Astrocyte of the spinal cord (primary cell): ENCODE measurements at places on chromosomes 2 and 18.

- no peak for DNase-seq
Observed at GRCh38 chr2:174340400-174341292, 5.9 kb downstream of the SP9 start.

DNA sequence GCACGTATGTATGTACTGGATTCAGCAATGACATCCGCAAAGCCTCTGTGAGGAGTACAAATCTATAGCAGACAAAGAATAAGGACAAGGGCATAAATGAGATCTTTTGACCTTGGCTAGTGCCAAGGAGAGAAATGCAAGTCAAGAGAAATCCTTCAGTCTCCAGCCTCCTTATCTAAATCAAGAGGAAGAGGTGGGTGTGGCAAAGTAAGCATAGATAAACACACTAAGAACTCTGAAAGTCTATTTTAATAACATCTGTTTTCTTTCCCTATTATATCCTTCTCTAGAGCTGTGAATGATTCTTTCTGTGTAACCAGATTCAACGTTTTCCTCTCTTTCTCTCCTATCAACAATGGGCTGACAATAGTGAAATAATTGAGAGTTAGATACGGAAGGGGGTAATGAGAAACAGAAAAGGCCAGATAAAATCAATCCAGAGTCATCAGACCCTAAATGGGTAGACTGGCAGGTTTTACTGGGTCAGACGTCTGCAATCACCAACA lies 118.5 kb upstream of the ZFP36L2 start:
- DNase-seq = no peak

- no peak for DNase-seq
Observed at GRCh38 chr18:67511840-67512239, 4.7 kb downstream of the DSEL start.

- no peak for DNase-seq
Observed at GRCh38 chr2:7476371-7476770, 559.2 kb downstream of the RNF144A start.

DNA sequence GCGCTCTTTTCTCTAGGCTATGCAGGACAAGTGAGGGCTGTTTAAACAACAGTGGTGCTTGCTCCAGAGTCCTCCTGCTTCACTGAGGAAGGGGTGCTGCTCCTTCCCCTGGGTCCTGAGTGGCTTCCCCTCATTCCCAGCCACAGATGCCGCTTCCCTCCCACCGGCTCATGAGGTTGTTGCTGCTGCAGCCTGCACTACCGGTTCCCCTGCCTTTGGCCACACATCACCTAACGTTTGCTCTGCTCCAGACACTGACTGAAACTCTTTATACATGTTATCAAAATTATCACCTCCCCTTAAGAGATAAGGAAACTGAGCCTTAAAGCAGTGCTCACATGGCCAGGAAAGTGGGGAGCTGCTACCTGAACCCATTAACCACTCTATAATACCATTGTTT lies 130.8 kb upstream of the LGALSL start:
- no peak for DNase-seq

GRCh38 chr18:46946656-46947282 lies 29.4 kb downstream of the KATNAL2 start:
- DNase-seq = peak; percentile 91

DNA sequence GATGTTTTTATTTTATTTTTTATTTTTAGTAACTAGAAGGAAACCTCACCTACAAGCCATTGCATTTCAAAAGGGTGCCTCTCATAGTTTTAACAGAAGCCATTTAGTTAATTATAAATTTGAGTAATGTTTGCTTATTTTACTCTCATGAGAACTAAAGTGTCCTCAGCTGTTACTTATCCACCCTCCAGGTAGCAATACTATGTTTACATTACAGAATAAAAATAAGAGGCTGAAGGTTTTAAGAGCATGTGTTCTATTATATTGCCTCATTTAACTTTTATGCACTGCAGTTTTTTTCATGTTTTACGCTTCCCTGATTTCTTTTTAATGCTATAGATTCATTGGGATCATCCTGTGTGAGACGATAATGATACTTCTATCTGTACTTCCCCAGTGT lies 235.5 kb downstream of the THSD7B start:
- DNase-seq = no peak

DNA sequence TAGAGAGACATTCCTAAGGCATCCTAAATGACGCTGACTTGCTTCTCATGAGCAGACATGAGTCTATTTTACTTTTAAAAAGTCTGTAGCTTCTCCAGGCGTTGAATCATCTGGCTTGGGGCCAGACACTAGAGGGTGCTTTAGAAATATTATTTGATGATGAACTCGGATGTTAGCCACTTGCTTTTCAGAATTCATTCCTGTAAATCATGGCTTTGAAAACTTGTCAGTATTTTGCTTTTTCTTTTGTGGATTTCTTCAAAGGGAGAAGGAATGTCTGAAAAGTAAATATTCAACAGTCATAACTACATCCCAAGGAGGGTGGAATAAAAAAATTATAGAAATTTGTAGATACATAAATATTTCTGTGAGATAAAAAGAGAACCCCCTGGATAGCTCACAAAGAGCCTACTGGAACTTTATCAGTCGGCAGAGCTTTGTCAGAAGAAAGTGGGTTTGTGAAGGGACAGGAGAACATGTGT lies 370.8 kb downstream of the OSR1 start:
- peak; percentile 98 for DNase-seq

- no peak for DNase-seq
Observed at GRCh38 chr2:190722835-190723234, 74.0 kb downstream of the NAB1 start.

- no peak for DNase-seq
Observed at GRCh38 chr2:225009768-225010167, 32.5 kb downstream of the DOCK10 start.

- DNase-seq = no peak
Observed at GRCh38 chr2:46003903-46004473, 293.2 kb upstream of the EPAS1 start.

GRCh38 chr18:69588301-69588700 lies 187.6 kb downstream of the DOK6 start:
- DNase-seq = no peak

- peak; percentile 24 for DNase-seq
Observed at GRCh38 chr18:59052965-59053820, 86.5 kb upstream of the SEC11C start.

GRCh38 chr18:26971409-26971808 lies 105.9 kb upstream of the AQP4 start:
- DNase-seq = no peak

- no peak for DNase-seq
Observed at GRCh38 chr2:74702001-74702715, 48.1 kb downstream of the SEMA4F start.

DNA sequence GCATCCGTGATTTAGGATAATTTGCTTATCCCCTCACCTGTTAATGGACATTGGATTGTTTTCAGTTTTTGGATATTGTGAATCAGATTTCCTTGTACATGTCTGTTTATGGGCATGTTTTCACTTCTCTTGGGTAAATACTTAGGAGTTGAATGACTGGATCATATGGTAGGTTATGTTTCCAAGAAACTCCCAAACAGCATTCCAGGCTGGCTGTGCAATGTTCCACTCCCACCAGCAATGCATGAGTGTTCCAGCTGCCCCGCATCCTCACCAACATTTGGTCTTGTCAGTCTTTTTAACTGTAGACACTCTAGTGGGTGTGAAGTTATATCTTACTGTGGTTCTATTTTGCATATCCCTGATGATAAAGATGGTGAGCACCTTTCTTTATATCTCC lies 8.9 kb upstream of the LRRFIP1 start:
- peak; percentile 39 for DNase-seq

DNA sequence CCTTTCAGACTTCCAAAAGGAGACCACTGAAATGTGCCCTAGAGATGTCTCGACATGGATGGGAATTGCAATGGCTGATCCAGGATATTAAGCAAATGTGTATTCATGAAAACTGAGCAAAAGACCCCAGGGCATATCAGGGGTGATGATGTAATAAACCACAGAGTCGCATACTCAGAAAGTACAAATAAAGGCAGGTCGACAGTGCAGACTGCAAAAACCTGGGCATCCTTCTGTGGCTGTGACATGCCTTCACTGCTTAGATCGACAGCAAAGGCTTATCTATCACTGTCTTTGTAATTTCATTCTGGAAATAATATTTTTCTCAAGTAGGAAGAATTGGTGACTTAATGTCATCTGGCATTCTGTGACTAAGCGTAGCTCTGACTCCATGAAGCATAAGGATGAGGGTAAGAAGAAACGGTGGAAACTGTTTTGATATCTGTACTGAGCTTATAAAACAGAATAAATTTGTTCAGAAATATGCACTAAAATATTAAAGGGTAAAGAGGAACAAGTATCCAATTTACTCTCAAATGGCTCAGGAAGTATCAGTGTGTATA lies 115.6 kb upstream of the NRP2 start:
- no peak for DNase-seq

DNA sequence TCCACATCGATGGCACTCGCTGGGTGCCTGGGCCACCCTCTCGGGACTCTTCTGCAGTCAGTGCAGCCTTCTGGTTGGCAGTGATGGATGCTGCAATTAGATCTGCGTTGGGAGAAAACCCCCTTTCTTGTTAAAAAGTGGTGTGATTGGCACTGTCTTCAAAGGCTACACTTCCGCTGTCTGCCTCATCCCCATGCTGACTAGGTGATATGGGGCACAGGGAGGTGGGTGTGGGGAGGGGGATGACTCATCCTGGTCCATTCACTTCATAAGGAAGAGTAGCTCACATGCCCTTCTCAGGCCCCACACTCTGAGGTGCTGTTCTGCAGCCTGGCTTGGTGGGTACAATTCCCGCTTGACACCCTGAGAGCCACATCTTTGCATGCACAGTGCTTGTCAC lies 77.4 kb downstream of the THNSL2 start:
- DNase-seq = no peak

- peak; percentile 18 for DNase-seq
Observed at GRCh38 chr2:18684206-18685038, 95.1 kb upstream of the NT5C1B start.

DNA sequence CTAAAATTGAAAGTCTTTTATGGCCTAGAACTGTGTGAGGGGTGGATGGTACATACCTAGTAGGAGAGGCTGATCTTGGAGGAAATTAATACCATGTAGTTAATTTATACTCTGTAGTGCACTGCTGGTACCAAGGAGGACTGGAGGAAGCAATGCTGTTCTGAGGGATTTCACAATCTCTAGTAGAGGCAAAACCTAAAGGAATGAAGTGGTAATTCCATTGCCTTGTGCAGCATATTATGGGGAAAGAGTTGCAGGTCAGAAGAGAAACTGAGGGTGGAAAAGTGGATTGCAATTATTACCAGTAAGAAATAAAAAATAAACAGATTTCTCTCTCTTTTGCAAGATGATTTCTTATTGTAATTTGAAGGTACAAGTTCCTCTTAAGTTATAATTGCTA lies 2.2 kb downstream of the ABI2 start:
- DNase-seq = peak; percentile 18

- DNase-seq = no peak
Observed at GRCh38 chr2:43209204-43209717, 17.1 kb downstream of the ZFP36L2 start.

- DNase-seq = no peak
Observed at GRCh38 chr2:238851026-238851425, 3.1 kb downstream of the TWIST2 start.

DNA sequence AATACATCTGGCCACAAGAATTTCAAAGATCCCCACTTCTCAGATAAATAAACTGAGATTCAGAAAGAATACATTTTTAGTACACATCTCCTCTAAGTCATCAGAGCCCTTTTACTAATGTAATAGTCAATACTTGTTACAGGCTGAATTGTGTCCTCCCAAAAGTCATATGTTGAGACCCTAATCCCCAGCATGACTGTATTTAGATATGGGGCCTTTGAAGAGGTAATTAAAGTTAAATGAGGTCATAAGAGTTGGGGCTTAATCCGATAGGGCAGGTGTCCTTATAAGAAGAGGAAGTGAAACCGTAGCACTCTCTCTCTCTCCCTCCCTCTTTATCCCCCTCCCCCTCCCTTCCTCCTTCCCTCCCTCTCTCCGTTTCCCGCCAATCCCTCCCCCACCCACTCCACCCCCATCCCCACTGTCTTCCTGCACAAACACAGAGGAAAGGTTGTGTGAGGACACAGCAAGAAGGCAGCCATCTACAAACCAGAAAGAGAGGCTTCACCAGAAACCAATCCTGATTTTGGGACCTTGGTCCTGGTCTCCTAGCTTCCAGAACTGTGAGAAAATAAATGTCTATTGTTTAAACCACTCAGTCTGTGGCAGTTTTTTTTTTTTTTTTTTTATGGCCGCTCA lies 66.6 kb upstream of the ZNF397 start:
- no peak for DNase-seq

GRCh38 chr2:163713534-163714311 lies 22.1 kb downstream of the FIGN start:
- peak; percentile 24 for DNase-seq

DNA sequence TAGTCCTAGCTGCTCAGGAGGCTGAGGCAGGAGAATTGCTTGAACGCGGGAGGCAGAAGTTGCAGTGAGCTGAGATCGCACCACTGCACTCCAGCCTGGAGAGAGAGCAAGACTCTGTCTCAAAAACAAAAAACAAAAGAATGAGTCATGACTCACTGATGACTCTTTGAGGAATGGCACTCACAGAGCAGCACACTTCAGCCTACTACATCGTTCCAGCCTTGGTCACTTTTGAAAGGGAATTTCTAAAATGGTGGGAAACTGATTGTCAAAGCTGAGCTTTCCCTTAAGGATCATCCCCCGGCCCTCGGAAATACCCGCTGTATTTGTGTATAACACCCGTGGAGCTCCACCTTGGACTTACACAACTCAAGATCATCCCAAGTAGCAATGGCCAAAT lies 217.3 kb upstream of the HS6ST1 start:
- DNase-seq = peak; percentile 88

- peak; percentile 13 for DNase-seq
Observed at GRCh38 chr2:29323961-29324360, 208.7 kb downstream of the CLIP4 start.

DNA sequence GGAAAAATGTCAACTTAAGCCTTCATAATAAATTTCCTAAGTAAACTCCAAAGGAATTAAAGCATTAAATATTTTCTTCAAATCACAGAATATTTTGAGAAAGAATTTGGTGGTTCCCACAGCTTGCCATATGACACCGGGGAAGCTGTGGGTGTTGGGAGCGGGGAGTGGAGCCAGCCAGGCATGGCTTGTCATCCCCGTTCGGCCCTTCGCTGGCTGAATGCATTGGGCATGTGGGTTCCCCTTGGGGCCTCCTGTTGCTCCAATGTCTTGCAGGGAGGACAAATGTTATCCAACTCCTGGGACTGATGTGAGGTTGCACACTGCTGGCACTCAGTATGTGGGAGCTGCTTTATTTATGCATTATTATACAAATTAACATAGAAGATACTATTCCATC lies 18.6 kb downstream of the NGEF start:
- no peak for DNase-seq

DNA sequence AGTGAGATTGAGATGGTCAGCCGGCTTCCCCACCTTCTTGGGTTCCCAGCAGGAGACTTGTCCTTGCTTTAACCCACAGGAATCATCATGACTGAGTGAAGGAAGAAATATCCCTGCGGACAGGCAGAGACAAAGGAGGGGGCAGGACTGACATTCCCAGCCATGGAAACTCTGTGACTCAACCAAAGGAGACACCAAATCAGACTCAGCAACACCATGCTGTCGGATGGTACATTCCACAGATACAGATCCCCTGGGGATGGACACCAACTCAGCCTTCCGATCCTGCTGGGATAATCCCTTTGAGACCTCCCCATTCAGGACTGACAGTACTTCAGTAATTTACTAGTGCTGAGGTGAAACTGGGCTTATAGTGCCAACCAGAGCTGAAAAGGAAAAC lies 518.3 kb downstream of the XIRP2 start:
- peak; percentile 87 for DNase-seq
